Activated CD4-positive, alpha-beta T cell treated with anti-CD3 and anti-CD28 coated beads for 48 hours (primary cell): ENCODE measurements at places on chromosomes 7 and 10.

DNA sequence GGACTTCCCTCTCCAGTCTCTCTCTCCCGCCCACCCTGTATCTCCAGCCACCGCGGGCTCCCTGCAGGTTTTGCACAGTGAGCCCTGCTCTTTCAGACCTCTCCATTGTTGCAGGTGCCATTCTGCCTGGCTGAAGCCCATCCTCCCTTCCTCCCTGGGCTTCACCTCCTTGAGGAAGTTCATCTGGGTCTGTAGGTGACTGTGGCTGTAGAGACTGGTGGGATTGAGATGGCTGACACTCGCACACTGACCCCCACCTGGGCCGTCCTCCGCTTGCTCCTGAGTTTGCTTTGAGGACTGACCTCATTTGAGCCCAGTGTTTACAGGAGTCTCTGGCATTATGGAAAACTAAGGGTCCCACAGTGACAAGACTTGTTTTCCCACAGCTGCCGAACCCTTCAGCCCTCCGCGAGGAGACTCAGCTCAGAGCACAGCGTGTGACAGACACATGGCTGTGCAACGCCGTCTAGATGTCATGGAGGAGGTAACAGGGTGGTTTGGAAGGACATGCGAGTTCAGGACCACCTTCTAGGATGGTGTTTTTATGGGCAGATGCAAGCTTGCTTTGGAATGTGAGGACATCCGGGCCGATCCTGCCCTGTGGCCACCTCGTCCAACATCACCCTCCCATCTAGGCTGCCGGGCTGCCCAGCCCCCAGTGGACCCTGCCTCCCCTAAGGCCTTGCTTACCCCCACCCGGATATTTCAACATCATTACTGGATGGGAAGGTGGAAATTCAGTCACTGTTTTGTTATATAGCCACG lies 9.3 kb downstream of the PLAC9 start:
- no peak for DNase-seq

- no peak for DNase-seq
Observed at GRCh38 chr10:23358357-23358756, 13.8 kb upstream of the C10orf67 start.

DNA sequence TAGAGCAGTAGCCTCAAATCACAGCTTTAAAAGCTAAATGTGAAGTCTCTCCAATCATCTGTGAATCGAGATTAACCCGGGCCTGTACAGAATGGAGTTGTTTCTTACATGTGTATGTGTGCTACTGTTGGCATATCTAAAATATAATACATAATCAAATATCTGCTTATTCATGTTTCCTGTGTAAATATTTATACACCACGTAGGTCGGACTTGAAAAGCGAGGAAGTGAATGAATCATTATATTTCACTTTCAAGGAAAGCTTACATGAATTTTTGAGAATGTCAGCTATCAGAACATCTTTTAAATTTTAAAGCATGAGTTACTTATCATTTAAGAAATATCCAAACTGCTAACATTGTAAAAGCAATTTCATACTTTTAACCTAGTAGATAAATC lies 233.3 kb downstream of the SLC25A13 start:
- DNase-seq, result no peak

- DNase-seq, result peak; percentile 90
Observed at GRCh38 chr7:1028044-1028770, 16.1 kb upstream of the GPR146 start.

- DNase-seq, result no peak
Observed at GRCh38 chr7:92727755-92728154, 108.6 kb downstream of the CDK6 start.

DNA sequence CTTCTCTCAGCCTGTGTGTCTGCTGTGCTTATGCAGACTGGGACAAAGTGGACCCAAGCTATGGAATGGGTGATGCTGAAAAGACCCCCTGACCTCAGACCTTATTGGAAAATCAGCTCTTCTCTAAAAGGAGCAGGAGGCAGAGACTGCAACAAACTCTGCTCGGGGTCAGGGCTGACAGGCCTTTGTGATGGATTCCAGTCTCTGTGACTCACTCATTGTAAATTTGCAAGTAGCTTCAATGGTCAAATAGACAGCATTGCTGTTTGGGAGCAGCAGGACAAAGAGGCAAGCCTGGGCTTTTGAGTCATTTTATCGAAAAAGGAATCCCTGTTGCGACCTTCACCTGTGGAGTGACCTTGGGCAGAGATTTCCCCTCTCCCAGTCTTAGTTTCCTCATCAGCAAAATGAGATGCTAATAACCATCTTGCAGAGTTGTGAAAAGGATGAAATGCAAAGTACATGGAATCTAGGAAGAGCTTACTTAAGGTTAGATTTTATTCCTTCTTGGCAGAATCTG lies 26.1 kb upstream of the GPR26 start:
- DNase-seq, result no peak

DNA sequence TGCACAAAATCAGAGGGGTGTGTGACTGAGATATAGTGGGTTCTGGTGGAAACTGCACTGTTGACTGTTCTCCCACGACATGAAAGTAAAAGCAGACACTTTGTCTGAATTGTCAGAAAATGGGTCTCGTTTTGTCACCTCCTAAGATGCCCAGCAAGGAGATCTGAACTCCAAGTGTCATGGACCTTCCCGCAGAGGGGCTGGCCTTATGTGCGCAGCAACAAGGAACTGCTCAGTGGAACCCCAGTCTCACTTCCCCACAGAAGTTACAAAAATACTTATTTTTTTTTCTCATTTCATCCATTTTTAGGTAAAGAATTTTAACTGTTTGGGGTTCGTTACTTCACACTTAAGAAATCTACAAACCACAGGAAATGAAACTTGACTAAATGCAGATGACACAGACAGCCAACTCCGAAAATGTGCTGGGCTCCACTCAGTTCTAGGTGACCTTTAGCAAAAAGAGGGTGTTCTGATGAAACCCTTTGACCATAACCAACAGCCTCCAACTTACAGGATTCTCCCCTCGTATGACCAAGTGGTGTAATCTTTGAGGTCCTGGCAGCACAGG lies 115.0 kb downstream of the FAM107B start:
- peak; percentile 67 for DNase-seq

GRCh38 chr10:28020993-28021982 lies 22.4 kb upstream of the ODAD2 start:
- no peak for DNase-seq

DNA sequence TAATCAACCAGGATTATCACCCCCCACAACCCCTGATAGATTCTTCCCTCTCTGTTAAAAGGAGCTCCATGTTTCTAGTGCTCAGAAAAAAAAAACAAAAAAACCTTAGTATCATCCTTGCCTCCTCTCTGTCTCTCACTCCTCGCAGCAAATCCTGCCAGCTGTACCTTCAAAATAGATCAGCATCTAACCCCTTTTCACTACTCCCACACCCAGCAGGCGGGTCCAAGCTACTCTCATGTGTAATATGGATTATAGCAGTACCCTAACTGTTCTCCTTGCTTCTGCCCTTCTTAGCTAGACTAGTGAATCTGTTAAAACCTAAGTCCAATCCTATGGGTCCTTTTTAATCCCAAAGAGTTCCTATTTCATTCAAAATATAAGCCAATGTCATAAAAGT lies 667.4 kb downstream of the MAGI2 start:
- DNase-seq, result no peak

- DNase-seq, result no peak
Observed at GRCh38 chr10:45513551-45513950, 139.5 kb downstream of the ALOX5 start.
